Activated CD4-positive, alpha-beta T cell treated with anti-CD3 and anti-CD28 coated beads for 24 hours (primary cell): ENCODE measurements at places on chromosomes 4 and X.

DNA sequence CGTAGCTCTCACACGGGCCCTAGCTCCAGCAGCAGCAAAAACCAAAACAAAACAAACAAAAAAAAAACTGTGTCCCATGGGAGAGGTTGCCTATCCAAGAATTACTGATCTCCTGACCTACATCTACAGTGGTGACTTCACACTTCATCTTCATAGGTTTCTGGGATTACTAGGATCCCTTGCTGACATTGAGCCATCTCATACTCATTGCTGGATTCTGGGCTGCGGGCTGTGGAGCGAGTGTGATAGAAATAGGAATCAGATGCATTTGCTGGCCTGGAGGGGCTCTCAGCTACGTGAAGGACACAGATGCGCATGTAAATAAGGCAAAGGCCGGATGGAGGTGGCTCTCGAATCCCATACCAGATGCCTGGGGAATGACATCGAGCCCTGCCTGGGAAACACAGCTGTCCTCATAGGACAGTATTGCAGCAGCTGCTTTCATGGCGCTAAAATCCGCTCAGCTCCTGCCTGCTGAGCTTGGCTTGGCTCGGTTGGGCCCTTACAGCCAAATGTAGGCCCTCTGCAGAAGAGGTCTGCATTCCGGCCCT is 41.7 kb downstream of the CNGA2 start:
- DNase-seq: no peak

- DNase-seq: no peak
These were observed 371.3 kb upstream of the INTU start for GRCh38 chr4:127261476-127261875.

DNA sequence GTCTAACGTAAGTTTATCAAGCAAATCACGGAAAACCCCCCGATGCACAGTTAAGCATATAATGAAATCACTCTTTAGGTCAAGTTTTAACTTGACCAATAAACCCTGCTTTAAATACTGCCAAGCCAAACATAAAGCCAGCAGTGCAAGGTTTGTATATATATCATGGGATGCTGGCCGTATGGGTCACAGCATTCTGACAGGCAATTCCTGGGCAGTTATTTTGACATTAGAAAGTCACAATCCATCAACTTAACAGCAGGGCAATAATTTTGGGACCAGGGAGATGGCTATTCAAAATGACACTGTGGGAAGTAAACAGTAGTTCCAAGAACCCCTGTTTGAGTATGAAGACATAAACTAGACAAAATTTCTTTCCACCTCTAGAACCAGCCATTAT is 116.9 kb downstream of the ZNF827 start:
- DNase-seq: no peak

DNA sequence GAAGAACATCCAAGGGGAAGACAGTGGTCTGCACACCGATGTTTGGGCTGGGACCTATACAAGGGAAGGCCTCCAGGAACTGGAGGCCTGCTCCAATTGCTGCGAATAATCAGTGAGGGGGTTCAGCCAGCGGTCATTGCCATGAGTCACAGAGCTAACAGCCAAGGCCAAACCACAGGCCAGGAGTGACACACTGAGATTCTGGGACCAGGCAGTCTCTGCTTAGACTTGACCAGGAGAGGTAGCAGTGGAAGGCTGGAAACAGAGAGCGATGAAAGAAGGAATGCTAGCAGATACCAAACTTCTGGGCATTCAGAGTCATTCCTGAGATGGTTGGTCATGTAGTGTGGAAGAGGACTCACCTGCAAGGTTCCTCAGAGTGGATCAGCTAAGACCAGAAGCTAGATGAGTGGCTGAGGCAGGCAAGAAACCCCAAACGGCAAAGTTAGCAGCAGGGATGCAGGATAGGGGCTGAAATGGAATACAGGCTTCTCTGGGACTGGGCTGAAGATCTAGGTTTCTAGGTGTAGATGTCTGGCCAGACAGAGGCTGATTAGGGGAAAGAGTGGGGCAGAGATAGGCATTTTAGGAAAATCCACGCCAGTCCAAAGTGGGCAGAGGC is 54.7 kb downstream of the CNGA2 start:
- no peak for DNase-seq

GRCh38 chrX:50103866-50104566 is 96.8 kb downstream of the AKAP4 start:
- DNase-seq: no peak

- DNase-seq: no peak
These were observed 916 bp upstream of the POU4F2 start for GRCh38 chr4:146637621-146638332.

GRCh38 chr4:101221294-101221693 is 126.0 kb downstream of the PPP3CA start:
- no peak for DNase-seq

- no peak for DNase-seq
These were observed 45.6 kb upstream of the GRIA3 start for GRCh38 chrX:123138473-123138872.

- DNase-seq: no peak
These were observed 93.0 kb downstream of the CORIN start for GRCh38 chr4:47744843-47745382.

DNA sequence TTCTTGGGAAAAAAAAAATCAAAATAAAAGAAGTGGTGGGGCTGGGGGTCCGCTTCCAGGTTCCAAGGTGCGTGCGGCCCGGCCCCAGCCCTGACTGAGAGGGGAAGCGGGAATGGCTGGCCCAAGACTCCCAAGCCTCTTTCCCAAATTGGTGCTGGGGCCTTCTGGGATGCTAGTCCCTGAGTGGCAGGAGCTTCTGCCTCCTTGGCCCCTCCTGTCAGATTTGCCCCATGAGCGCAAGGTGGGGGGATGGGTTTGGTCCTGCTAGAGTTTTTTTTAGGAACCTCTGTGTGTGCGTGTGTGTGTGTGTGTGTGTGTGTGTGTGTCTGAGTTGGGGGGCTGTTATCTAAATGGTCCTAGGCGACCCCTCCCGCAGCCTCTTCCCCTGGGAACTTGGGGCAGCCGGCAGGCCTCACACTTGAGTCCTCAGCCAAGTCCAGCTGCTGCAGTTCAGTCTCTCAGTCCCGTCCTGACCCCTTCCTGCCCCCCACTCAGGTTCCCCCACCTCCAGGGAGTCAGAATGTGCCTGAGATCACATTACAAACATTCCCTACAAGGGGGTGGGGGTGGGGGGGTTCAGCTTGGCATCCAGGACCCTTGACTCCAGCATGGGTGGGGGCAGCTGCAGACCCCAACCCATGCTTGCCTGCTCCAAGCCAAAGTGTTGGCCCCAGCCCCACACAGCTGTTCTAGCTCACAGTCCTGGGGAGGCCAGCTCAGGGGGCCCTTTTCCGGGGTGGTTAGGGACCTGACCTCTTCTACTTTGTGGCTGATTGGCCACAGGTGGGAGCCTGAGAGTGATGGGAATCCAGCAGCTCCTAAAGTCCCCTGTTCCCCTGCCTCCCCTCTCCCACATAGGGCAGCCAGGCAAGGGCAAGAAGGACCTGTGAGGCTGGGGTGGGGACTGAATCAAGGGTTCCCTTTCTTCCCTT is 4.0 kb downstream of the EFNB1 start:
- no peak for DNase-seq

- no peak for DNase-seq
These were observed 3.9 kb downstream of the TFDP3 start for GRCh38 chrX:133214301-133214700.

GRCh38 chr4:26685250-26685649 is 101.4 kb downstream of the TBC1D19 start:
- DNase-seq: no peak

GRCh38 chrX:100915562-100915961 is 13.2 kb downstream of the XKRX start:
- no peak for DNase-seq

DNA sequence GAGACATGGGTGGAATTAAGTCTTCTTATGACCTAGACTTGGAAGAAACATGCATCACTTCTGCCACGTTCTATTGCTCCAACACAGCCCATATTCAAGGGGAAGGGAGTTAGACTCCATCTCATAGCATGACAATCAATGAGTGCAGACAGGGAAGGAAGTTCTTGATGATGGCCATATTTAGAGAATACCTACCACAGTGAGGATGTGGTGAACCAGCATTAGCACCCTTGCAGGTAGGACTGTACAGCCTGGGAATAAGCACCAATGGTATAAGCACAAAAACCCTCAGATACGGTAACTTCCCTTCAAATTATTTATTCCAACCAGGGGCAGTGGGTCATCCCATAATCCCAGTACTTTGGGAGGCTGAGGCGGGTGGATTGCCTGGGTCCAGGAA is 29.8 kb downstream of the PAGE2 start:
- DNase-seq: no peak

DNA sequence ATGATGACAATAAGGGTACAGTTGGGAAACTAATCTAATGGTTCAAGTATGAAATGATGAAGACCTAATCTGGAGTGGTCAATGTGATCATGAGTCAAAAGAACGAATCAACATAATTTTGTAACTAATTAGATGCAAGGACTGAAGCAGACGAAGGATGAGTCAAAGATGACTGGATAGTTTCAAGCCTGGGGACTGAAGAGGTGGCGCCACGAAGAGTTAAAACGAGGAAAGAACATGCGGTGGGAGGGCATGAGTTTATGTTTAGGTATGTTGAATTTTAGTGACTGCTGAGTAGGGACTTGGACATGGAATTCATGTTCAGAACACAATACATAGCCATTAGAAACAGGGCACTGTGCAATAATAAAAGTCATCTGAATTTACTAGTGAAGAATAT is 221.5 kb upstream of the FAM241A start:
- DNase-seq: no peak

- no peak for DNase-seq
These were observed 4.5 kb downstream of the GRPEL1 start for GRCh38 chr4:7063362-7063761.

GRCh38 chrX:47196098-47196497 is 2.5 kb downstream of the UBA1 start:
- DNase-seq: no peak

GRCh38 chr4:147060151-147060931 is 114.7 kb upstream of the TTC29 start:
- no peak for DNase-seq
